Endothelial cell of coronary artery (primary cell): ENCODE measurements at places on chromosomes 4 and X. TPM values are rescaled to one million over a fixed set of nuclear protein-coding genes. Genes with fewer than 3 reads are reported as not detected.

Gene CSAG2
- not detected in 2 replicates for total RNA-seq

Gene TENM3
- total RNA-seq = 20.0 and 22.7 TPM in 2 replicates

Gene NOX1
- total RNA-seq = 0.09 TPM in 1 of 2 replicates, not detected in the other

Gene HELT
- not detected in 2 replicates for total RNA-seq

Gene KIF4A
- total RNA-seq = 8.4 and 17.8 TPM in 2 replicates

Gene TFE3
- 16.4 and 22.4 TPM in 2 replicates for total RNA-seq

Gene IQCM
- total RNA-seq = not detected in 2 replicates

Gene MAGEA2B
- total RNA-seq = not detected in 2 replicates

Gene BEND2
- not detected in 2 replicates for total RNA-seq

Gene EGF
- under 0.01 TPM in 1 of 2 replicates, not detected in the other for total RNA-seq

Gene PTTG2
- not detected in 2 replicates for total RNA-seq

Gene SPANXA1
- total RNA-seq = not detected in 2 replicates

Gene FATE1
- not detected in 2 replicates for total RNA-seq

Gene HERC6
- total RNA-seq = 2.9 and 3.1 TPM in 2 replicates

Gene PSAPL1
- total RNA-seq = not detected in 2 replicates

Gene TCEAL2
- not detected in 2 replicates for total RNA-seq
